Right cardiac atrium (tissue), 5 donors: ENCODE measurements at places on chromosomes 16 and 17. TPM values are rescaled to one million over a fixed set of nuclear protein-coding genes. Genes with fewer than 3 reads are reported as not detected.
A peak's percentile ranks its signal among the peaks of the same experiment; 100 is the strongest.

PIGS gene
- total RNA-seq = 41.3 TPM

DNA sequence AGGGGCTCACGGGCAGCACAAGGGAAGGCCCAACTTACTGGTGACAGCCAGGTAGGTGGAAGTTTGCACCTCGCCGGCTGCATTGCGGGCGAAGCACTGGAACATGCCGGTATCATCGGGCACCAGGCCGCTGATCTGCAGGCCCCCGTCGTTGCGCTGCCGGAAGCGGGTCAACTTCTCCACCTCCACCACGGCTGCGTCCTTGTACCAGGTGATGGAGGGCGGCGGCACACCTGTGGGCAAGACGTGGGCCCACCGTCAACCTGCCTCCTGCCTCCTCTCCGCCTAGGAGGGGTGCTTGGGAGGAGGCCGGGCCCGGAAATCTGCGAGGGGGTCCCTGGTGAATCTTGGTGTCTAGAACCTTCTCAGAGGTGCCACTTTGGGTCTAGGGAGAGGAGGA is 123.6 kb upstream of the CDC42EP4 start:
- no peak for DNase-seq

GRCh38 chr17:57636274-57636673 is 108.8 kb downstream of the CCDC182 start:
- DNase-seq = no peak

DNA sequence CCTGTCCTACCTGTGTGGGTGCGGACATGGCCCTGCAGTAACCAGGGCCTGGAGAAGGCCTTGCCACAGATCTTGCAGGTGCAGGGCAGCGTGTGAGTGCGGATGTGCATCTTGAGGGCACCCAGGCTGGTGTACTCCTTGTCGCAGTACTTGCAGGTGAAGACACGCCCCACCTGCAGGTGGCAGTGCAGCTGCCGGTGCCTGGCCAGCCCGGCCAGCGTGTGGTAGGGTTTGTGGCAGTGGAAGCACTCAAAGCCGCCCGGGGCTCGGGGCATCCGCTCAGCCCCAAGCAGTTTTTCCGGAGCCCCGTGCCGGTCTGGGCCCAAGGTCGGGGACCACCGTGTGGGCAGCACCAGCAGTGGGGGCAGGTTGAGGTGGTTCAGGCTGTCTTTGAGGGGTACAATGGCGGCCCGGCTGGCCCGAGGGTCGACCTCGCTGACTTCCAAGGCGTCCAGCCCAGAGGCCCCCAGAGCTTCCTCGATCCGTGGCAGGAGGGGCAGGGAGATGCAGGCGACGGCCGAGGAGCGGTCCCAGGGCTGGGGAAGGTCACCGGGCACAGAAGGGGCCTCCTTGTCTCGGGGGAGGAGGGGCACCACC is 5.1 kb downstream of the SNAI3 start:
- DNase-seq = peak; percentile 67

DNA sequence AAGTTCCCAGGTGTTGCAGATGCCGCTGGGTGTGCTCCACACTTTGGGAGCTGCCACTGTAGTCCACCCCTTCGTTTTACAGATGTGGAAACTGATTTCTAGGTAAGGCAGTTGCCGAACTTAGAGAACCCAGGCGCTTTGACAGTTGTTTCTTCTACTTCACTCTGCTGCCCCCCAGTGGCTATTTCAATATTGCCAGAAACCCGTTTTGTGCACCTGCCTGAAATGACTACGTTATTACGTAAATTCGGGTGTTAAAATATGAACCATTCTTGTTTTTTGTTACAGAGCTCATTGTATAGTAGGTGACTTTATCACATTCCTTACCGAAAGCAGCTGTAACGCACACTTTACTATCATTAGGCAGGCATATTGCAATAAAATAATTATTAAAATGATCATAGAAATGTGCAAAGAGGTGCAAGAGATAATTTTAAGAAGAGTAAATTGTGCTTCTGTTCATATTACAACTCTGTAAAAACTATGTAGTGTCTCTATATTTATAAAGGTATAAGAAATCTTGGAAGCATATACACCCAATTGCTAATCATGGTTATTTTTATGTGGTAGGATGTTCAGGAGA is 44.9 kb downstream of the OTOA start:
- DNase-seq = peak; percentile 56

DNA sequence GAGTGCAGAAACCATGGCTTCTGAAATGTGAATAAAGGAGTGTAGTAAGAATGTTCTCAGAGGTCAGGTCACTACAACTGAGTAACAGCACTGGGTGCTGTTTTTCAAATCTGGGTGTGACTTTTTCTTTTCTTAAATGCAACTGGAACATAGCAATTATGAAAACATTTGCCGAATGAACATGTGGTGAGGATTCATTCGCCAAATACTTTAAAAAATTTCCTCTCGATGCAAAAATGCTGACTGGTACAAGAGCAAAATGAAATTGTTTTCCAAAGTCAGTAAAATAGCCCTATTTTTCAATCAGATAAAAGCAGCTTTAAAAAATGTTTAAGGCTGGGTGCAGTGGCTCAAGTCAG is 18.6 kb downstream of the ZDHHC7 start:
- no peak for DNase-seq

- DNase-seq = no peak
Measured at GRCh38 chr16:72355561-72355960, 183.6 kb upstream of the PMFBP1 start.

- DNase-seq = no peak
Measured at GRCh38 chr17:50925296-50925891, 59.2 kb upstream of the TOB1 start.

- DNase-seq = peak; percentile 67
Measured at GRCh38 chr16:17277981-17278381, 192.8 kb downstream of the XYLT1 start.

DNA sequence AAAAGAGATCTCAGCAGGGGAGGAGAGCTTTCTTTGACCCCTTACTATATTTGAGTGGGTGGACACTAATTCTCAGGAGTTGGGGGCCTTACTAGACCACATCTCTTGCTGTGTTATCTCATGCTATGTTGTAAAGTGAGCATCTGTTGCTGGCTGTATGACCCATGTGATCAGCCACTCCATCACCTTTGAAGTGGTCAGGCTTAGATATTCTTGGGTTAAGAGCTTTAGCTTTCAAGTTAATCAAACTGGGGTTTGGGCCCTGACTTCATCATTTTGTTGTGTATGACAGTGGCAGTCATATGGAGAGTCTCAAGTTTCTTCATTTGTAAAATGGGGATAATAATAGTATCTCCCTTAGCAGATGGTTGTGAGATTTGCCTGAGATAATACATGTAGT is 201.1 kb downstream of the FTO start:
- no peak for DNase-seq

GRCh38 chr16:84368308-84368996 is at the start of gene ATP2C2:
ATP2C2 (plus strand) TSS chr16:84368538; CDS start chr16:84368616, 78 bp downstream.
- no peak for DNase-seq

GRCh38 chr16:27993587-27993986 is 69.9 kb downstream of the GSG1L start:
- no peak for DNase-seq

NTN1 gene
- total RNA-seq = 140 TPM

DNA sequence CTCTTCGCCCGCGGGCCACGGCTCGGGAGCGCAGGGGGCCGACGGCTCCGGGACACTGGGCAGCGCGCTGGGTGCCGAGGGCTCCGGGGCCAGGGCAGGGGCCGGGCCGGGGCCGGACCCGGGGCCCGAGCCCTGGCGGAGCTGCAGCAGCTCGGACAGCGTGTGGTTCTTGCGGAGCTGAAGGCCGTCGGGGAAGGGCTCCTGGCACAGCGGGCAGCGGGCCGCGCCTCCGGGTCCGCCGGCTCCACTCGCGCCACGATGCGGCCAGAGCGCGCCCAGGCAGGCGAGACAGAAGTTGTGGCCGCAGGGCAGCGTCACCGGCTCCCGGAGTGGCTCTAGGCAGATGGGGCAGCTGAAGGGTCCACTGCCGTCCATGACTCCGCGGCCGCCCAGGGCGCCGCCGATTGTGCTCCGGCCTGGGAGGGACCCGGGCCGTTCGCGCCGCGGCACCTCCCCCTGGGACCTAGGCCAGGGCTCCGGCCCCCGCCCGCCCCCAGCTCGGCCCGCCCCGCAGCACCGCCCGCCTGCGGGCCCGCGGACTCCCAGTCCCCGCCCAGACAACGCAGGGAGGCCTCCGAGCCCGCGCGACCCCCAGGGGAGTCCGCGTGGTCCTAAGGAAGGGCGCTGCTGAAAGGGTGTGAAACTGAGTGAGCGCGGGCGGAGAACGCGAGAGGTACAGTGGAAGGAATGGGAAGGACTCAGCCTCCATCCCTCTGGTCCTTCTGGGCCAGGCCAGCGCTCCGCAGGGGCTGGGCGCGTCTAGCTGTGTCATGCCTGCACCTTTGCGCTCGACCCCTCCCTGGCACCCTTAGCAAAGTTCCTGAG is at the start of gene TRIM47:
TSS of gene TRIM47 (minus strand) at position 408 of the 825 bp plus-strand sequence. CDS start at position 375, 33 bp downstream.
- peak; percentile 91 for DNase-seq

DNA sequence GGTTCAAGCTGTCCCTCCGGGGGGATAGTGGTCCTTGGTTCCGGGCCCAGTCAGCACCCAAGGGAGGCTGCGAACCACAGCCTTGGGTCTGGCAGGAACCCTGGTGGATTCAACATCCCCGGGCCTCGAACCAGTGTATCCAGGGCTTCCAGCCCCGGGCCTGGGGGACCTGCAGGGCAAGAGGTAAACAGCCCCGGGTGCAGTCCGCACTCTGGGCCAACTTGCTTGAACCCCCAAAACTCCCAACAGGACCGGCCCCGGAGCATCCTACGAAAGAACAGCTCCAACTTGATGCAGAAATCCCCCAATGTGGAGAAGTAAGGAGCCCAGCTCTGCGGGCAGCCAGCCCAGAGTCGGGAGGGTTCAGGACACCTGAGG is 1.5 kb upstream of the NEURL4 start:
- no peak for DNase-seq

GRCh38 chr17:75695141-75695829 is 26.0 kb upstream of the ITGB4 start:
- no peak for DNase-seq

PDILT gene
- not detected for total RNA-seq

SLC38A7 gene
- total RNA-seq = 21.3 TPM

- peak; percentile 77 for DNase-seq
Measured at GRCh38 chr16:89357055-89357816, 133.1 kb downstream of the ANKRD11 start.

CDH5 gene
- 40.8 TPM for total RNA-seq

DNA sequence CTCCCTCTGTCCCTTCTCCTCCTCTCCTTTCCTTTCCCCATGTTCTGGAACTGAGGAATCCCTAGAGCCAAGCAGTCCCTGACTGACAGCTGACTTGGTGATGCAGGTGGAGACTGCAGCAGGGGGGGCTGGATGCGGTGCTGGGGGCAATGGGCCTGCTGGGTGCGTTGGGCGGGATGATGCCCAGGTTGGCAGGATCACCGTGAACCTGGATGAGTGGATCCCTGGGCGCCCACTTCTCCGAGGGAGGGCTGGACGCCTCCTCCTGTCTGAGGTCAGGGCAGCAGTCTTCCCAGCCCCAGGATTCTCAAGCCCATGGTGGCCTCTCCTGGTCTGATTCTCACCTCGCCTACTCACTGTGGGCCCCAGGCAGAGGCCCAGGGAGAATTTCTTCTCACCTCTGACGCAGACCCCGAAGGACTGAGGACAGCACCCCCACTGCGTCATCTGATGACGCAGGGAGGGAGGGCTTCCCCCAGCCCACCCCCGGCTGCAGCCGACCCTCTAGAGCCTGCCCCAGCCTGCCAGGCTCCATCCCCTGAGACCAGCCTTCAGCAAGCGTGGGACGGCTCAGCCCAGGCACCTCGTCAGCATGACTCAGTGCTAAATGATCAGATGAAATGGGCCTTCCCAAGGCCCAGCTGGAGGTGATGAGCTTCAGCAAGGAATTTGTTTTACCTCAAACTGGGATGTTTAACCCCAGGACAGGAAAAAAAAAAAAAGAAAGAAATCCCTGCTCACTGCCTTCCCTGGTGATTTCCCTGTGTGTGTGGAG is 188.0 kb upstream of the TNRC6C start:
- peak; percentile 62 for DNase-seq

KLHL36 gene
- total RNA-seq = 37.4 TPM

GRCh38 chr16:29852654-29853053 is 10.4 kb downstream of the CDIPT start:
- no peak for DNase-seq

- no peak for DNase-seq
Measured at GRCh38 chr16:53948734-53949430, 244.9 kb downstream of the FTO start.

GRCh38 chr17:32551186-32551955 is 64.6 kb downstream of the CDK5R1 start:
- DNase-seq = no peak

DNA sequence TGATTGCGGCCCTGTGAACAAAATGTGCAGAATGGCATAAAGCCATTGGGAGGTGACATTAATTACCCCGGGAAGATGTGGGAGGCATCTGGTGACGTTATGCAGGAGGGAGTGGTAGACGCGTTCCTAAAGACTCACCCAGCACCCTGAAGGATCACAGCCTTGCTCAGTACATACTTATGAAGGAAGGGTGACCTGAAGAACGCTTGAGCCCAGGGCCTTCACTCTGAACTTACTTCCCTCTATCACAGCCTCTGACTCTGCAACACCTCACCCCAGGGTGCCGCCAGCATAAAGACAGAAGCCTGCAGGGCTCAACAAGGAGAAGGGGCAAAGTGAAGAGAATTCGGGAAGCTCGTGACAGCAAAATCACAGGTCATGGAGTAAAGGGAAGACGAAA is 9.4 kb downstream of the MFSD6L start:
- no peak for DNase-seq

DNA sequence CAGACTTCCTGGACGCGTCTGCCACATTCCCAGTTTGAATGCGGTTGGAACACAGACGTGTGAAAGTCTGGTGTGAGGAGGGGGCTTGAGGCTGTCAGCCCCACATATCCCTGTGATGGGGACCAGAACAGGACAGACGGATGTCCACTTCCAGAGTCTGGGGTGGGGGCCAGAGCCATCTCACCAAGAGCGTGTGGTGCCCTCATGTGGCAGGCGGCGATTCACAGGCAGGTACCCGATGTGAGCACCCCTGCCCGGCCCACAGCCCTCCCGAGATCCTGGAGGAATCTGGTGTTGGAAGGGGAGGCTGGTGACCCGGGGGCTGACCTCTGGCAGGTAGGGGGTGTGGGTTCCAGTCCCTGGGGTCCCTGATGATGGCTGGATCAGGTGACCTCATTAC is 51.5 kb downstream of the ENGASE start:
- DNase-seq = peak; percentile 66

GRCh38 chr17:67244431-67245072 is 444 bp downstream of the HELZ start:
- peak; percentile 61 for DNase-seq

OR4D1 gene
- total RNA-seq = not detected

DNA sequence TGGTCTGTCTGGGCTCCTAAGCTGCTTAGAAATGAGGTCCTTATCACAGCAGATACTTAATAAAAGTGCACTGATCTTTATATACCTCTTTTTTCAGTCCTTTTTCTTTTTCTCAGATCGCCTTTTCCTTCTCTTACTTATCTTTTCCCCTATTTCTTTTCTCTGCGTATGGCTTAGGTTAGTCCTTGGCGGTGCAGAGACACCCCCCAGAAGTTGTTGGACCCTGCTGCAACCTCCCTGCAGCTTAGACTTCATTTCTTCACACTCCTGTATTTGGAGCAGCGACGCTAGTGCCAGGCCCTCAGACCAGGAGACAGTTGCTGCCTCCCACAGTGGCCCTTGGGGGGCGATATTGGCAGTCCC is 67.6 kb downstream of the CENPV start:
- no peak for DNase-seq
